IMR-90 (cell line): ENCODE measurements at places on chromosomes 12 and 14.

DNA sequence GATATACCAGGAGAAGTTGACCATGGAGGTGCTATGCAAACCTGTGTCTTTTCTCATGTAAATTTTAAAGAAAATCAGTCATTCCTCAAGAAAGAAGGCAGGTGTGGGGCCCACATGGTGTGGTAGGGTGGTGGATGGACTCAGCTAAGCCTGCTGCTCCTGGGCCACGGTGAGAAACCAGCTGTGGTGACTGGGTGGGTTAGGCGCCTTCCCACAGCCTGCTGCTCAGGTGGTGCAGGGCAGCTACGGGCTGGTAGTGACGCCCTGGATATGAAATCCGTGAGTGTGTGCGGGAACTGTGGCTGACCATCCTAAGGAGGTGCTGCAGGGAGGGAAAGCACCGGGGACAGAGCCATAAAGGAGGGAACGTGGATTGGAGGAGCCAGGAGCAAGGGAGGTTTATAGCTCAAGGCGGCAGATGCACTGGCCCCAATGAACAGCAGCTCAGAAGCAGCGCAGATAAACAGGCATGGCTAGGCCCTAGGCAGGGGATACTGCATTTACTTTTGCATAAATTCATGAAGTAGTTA lies 408.8 kb downstream of the FUT8 start:
- DNase-seq: no peak

DNA sequence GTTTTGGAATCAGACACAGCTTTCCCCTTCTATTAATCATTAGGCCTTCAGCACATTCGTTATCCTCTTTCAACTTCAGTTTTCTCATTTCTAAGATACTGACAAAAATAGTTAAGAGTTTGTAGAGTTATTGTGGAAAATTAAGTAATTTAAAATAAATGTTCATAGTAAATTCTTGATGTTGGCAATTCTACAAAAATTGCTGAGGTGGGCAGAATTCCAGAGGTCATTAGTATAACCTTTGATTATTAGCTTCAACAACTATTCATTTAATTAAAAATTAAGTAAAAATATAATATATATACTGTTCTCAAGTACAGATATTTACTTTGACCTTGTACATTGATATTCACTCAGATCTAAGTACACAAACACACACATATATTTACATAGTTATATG lies 58.5 kb downstream of the DIO2 start:
- no peak for DNase-seq

GRCh38 chr12:66258011-66258410 lies 44.3 kb upstream of the HELB start:
- no peak for DNase-seq

GRCh38 chr14:93496856-93497741 lies 66.4 kb downstream of the UNC79 start:
- DNase-seq: no peak

DNA sequence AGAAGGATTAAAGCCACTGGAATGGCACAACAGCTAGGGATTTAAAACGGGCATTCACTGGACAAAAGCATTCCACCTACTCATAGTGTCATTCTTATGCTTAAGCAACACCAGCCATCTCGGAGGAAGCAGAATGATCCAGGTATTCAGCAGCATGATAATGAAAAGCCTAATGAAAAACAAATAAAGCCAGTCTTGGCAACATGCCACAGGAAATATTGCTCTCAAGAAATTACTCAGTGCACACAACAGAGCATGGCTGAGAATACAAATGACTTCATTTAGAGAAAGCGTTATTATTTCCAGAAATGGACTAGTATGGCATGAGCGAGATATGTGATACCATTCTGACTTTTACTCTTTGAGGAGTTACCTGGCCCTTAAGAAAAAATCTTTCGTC lies 442.2 kb downstream of the APAF1 start:
- DNase-seq: no peak

DNA sequence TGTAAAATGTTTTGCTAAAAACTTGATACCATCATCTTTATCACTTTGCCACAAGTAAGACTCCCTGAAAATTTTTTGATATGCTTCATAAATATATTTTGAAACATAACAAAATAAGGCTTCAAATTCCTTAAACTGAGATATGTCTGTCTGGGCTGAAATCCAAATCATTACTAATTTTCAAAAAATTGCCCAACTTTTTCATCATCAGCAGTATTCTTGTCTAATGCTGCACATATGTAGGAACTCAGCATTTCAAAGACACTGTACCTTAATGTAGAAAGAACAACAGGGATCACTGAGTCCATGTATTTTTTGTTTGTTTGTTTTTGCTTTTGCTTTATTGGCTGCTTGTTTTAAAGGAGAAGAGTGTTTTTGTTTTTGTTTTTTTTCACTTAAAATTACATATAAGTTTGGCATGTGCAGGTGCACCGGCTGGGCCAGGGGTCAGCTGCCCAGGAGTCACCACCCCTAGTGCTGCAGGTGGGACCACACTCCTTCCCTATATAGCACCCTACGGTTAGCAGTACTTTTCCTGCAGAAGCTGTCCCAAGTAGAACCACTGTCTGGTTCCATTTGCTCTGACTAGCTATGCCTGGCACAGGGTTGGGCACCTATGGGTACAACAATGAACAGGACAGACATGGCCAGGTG lies 231.2 kb downstream of the PIK3C2G start:
- DNase-seq: peak; percentile 72

DNA sequence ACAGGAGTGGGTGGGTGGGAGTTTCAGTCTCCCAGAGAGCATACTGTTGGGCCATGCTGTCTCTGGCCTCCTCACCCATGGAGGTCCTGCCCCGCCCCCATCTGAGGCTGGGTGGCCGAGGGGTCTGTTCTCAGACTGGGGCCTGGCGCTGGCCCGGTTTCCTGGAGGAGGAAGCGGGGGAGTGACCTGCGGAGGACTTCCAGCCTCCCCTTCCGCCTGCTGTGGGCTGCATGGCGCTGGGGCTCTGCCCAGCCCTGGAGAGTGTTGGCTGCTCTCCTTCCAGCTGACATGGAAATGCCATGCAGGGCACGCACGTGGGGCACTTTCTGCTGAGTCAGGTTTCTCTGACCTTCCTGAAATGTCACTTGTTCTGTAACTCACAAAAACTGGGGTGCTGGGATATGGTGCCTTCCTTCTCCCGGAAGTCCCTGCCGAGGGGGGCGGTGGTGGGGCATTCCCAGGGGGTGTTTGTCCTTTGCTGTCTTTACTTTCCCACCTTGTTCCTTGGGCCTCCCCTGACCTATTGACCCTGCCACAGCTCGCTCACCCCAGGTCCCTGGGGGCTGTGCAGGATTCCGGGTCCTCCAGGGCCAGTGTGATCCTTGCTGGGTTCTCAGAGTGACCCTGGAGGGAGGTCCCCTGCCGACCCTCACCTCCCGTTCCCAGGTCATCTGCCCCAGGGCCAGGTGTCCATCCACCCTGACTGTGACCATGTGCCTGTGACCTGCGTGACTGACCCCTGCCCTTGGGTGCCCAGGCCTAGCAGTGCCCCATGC lies 23.6 kb downstream of the PACS2 start:
- no peak for DNase-seq

- no peak for DNase-seq
Measured at GRCh38 chr14:103763730-103764488, 48.3 kb downstream of the ZFYVE21 start.

- DNase-seq: no peak
Measured at GRCh38 chr12:12138203-12139154, 67.7 kb downstream of the BCL2L14 start.

DNA sequence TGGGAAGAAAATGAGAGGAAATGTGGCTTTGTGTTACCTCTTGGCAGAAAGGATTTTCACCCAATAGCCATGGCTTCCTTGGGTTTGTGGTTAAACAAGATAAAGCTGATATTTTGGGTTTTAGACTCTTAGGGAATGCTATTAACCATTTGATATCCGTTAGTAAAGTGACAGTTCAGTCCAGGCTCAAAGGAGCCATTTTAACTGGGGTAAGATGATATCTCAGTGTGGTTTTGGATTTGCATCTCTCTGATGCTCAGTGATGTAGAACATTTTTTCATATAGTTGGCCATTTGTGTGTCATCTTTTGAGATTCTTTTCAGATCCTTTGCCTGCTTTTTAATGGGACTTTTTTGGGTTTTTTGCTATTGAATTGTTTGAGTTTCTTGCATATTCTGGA lies 30.1 kb downstream of the IFT43 start:
- no peak for DNase-seq

GRCh38 chr12:85656561-85656960 lies 179.6 kb downstream of the RASSF9 start:
- no peak for DNase-seq
